ENCODE measurements at places on chromosomes 11 and 22.
A peak's percentile ranks its signal among the peaks of the same experiment; 100 is the strongest.

GRCh38 chr22:38401336-38402084 is 53.5 kb downstream of the KCNJ4 start:
- DNase-seq = no peak

DNA sequence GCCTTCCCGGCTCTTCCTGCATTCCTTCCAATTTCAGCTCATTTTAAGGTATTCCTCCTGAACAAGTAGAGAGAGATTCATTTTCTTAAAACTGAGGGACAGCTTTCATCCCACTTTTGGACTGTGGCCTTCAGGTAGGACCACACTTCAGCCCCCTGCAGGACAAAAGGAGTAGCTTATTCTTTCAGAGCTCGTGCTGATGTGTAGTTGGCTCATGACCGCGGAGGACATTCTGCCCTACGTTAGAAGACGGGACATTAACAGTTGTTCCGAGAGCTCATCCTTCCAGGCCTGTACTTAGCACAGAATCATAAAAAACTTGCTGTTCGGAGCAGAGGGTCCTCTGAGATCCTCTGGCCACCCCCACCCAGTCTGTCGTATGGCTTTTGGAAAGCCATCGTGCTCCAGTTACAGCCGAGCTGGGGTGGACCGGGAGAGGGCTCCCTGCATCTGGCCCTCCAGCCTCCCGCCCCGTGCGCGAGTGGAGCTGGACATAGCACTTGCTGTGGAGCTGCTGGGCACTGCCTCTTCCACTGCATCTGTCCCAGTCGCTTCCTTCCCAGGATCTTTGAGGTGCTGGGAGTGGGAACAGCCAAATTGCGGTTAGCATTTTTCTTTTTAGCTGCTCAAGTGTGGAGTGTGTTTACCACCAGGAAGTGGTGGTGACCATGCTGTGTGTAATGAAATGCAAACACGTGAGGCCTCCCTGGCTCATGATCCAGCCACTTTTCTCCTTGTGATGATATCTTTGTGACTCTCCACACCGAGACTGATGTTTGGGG is 250.3 kb downstream of the TBC1D22A start:
- DNase-seq = no peak

GRCh38 chr11:110409174-110409573 is 20.6 kb upstream of the FDX1 start:
- DNase-seq = no peak

GRCh38 chr11:125140233-125140632 is 24.3 kb upstream of the PKNOX2 start:
- DNase-seq = no peak

- no peak for DNase-seq
These were observed 30.4 kb upstream of the SYT7 start for GRCh38 chr11:61611309-61611708.

GRCh38 chr11:85269109-85269508 is 358.0 kb downstream of the DLG2 start:
- no peak for DNase-seq

GRCh38 chr11:93524858-93525257 is 18.3 kb downstream of the SMCO4 start:
- no peak for DNase-seq

DNA sequence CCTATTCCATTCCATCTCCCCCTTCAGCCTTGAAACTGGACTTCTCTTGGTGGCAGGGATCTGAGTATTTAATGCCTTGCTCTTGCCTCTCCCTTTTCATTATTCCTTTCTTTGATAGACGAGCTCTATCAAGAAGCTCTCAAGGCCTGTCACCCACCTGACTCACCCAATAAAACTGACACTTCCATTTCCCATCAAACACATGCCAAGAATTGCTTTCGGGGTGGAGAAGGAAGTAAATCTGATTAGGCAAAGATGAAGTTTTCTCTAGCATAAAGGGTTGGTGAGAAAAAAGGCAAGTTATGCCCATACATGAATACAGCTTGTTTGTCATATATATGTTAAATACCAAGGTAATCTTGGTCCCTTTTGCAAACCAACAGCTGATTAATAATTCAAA is 34.9 kb upstream of the MYEOV start:
- no peak for DNase-seq

- DNase-seq = no peak
These were observed 346 bp upstream of the ALG9 start for GRCh38 chr11:111871693-111872161.

DNA sequence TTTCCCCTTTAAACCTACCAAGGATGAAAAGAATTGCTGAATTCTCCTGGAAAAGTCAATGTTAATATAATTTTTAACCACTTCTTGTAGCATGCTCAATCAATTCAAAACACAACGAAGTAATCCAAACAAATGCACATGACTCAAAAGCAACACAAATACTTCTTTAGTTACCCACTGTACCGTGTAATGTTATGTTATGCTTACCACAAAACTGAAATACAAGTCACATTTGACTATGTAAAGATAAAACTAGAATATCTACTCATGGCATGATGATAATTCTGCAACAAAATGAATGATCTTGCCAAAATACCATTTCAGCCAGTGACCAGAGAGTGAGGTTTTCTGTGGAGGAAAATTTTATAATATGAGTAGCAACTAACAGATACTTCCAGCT is 587.0 kb downstream of the DLG2 start:
- no peak for DNase-seq

DNA sequence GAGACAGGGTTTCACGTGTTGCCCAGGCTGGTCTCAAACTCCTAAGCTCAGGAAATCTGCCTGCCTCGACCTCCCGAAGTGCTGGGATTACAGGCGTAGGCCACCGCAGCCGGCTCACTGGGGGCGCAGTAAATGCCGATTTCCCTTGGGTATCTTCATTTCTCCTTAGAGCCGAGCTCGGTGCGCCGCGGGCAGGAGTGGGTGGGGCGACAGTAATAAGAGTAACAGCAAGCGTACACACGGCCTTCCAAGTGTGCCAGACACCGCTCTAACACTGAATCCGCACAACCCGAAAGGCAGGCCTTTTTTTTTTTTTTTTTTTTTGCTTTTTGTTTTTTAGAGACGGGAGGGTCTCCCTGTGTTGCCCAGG is 500 bp upstream of the ADSL start:
- peak; percentile 74 for DNase-seq

GRCh38 chr22:37589636-37590035 is 9.7 kb upstream of the LGALS2 start:
- no peak for DNase-seq

- DNase-seq = peak; percentile 82
These were observed 3.6 kb downstream of the AHNAK start for GRCh38 chr11:62542750-62543567.

DNA sequence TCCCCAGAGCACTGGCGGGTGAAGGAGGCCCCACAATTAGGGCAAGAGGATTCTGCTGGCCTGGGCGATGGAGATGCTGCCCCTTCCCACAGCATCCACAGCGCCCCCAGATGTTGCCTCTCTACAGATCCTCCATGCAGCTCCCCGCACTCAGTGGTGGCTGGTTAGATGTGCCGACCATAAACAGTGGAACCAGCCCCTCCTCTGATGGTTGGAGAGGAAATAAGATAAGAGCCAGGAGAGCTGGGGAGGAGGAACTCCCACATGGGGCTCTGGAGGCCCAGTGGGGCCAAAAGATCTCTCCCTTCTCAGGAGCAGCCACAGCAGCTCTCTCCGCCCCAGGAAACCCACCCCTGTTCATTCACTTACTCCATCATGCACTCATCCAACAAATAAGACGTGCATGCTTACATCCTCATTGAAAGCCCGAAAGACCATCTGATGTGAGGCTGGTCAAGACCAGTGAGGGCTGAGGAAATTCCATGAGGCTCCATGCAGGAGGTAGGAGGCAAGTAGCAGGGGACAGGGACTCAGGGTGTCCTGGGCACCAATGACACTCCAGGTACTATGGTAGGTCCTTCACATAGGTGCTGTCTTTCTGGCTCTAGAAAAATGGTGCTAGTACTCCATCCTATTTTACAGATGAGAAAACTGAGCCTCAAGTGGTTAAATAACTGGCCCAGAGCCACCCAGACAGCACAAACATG is 1.5 kb downstream of the PTGDR2 start:
- no peak for DNase-seq

DNA sequence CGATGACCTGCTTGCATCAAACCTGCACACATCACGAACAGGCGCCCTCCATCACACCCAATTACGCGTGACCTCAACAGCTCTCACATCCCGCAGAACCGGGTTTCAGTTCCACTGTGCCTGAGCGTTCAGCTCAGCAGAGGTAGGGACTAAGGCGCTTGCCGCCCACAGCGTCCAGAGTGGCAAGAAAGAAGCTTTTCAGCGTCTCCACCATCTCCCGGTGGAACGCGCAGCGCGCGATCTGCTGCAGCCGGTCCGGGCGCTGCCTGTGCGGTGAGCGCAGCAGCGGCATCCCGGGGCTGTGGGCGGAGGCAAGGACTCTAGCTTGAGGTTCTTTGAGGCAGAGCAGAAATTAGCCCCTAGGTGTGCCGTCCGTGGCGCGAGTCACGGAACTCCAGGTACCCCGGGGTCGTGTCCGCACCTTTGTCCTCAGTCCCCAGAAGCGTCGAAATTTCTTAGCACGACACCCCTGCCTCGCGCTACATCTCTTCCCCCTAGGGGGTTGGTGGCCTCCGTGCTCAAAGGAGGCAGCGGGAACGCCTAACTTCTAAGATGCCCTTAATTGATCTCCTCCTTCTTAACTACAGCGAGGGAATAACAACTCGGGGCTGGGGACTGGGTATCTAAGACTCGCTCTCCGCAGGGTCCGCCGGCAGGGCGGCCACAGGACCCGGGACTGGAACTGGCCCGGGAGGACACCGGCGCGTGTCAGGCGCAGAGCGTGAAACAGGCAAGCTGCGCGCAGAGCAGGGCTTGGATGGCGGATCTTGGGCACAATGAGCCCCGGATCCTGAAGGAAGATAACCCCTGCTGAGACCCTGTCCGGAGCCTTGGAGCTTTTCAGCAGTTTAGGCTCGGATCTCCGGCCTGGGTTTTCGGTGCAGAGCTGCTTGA is 1.7 kb upstream of the CALCA start:
- peak; percentile 52 for DNase-seq

DNA sequence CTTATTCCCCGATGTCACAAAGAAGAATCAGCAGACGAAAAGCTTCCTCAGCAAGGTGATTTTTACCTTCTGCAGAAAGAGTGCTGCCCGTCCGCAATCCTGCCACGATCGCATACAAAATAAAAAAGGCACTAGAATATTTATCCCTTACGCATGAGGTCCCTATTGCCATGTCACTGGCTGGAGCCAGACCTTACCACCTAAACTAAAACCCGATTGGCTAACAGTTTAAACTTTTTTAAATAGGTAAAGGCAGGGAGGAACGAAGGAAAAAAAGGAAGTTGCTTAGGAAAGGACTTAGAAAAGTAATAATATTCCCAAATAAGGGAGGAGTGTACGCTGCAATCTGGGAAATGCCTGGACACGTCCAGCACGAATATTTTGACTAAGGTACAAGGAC is 21.2 kb upstream of the ALDH3B2 start:
- DNase-seq = no peak

DNA sequence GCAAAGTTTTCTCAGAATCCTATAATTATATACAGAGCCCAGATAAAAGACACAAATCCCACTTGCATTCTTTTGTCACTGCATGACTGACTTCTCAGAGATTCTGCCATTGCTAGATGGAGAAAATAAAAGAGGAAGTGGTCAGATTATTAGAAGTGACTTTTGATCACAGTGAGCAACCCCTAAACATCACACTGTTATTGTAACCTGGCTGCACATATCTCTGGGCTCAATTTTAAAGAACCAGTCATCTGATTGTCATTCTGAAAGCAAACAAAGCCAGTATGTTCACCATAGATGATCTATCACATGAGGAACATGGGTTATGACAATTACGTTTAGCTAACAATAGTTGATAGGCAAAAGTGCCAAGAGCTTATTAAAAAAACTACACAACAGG is 47.8 kb downstream of the COPB1 start:
- DNase-seq = no peak

- DNase-seq = no peak
These were observed 106.4 kb downstream of the MIAT start for GRCh38 chr22:26763633-26764361.

GRCh38 chr22:43392385-43392989 is 19.3 kb upstream of the MPPED1 start:
- no peak for DNase-seq

- DNase-seq = no peak
These were observed 113.1 kb upstream of the HSD17B12 start for GRCh38 chr11:43567396-43567975.

DNA sequence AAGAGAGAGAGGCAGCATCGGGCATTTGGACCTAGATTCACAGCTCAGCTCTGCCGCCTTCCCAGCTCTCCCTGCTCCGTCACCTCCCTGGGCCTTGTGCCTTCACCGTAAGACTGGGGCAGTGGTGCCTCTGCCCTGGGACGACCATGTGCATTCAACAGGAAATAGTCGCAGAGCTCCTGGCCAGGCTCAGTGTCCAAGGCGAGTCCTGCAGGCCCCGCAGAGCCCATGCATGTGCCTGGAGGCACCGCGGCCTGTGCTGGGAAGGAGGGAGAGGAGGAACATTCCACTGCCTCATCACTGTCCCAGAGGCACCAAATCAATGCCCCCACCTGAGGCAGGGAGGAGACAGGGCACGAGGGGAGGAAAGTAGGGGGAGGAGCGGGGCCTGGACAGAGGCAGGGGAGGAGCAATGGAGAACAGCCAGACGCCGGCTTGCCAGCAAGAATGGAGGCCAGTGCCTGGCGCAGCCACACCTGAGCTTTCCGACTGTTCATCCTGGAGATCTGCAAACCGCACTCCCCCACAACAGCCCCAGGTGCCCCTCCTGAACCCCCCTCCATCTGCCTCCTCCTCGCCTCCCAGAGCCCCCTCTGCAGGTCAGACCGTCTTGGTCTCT is 74.4 kb upstream of the PRR5 start:
- no peak for DNase-seq

GRCh38 chr22:24161909-24162308 is 19.4 kb upstream of the SUSD2 start:
- no peak for DNase-seq

GRCh38 chr11:67376063-67376820 is 2.8 kb upstream of the CLCF1 start:
- no peak for DNase-seq

DNA sequence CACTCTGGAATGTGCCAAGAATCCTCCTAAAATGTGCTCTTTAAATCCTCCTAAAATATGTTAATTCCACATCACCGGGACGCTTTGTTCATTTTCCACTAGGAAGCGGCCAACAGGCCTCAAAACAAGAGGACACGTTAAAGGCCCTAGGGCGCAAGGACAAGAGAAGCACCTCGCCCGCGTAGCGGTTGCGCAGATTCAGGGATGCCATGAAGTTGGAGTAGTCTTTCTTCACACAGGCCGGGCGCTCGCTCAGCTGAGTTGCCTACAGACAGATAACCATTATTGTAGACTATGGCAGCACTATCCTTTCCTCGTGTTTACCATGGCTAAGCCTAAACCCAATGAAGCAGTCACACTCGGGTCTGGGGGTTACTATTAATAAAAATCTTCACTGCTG is 29.5 kb upstream of the SERPIND1 start:
- DNase-seq = no peak

Measured in activated CD4-positive, alpha-beta T cell treated with anti-CD3 and anti-CD28 coated beads for 48 hours (primary cell).